Stimulated activated CD4-positive, alpha-beta T cell treated with anti-CD3 and anti-CD28 coated beads, Interleukin-15, amount 100 ng/mL, for 1 hour (primary cell): ENCODE measurements at places on chromosomes 11 and 22.

GRCh38 chr11:32935462-32936029 is 42.9 kb downstream of the QSER1 start:
- DNase-seq, result no peak

DNA sequence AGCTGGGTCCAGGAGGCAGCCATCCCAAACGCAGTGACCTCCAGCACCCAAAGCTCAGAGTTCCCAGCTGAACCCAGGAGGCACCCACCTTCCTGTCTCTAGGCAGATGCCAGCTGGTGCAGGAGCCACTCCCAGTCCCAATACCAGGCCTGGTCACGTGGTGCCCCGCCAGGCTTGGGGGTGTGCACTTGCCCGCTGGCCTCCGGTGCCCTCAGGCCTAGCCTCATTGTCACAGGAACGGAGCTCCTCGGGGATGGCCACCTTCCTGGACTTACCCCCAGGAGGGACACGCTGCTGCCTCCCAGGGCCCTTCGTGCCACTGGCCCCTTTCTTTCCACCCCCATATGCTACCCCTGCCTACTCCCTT is 4.6 kb downstream of the BID start:
- no peak for DNase-seq

DNA sequence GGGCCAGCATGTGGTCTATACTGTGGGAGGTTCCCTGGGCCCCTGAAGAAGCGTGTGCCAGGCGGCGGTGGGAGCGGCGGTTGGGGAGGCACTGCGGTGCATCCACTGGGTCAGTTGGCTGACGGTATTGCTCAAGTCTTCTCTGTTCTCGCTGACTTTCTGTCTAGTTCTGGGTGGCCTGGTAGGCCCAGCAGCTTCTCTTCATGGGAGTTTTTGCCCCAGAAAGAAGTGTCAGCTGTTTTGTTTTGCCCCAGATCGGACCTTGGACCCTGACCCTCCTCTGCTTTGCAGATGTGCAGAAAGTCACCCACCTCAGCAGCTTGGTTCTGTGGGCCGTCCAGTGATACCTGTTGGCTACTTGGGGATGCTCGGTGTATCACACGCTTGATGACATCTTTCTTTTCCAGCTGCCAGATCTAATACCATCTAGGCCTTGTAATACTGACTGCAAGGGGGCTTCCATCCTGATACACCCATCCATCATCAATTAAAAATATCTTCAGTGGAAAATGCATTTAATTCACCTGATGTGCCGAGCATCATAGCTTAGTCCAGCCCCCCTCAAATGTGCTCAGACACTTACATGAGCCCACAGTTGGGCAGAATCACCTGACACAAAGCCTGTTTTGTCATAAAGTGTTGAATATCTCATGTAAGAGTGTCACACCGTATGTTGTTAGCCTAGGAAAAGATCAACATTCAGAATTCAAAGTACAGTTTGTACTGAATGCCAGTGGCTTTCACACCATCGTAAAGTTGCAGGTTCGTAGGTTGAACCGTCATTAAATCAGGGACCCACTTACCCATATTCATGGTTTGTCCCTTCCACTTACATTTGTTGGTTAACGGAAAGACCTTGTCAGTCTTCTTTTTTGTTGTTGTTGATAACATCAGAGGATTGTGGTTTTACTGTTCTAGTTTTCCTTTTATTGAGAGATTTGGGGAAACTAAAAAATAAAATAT is 13.9 kb downstream of the ZBED4 start:
- DNase-seq, result no peak

DNA sequence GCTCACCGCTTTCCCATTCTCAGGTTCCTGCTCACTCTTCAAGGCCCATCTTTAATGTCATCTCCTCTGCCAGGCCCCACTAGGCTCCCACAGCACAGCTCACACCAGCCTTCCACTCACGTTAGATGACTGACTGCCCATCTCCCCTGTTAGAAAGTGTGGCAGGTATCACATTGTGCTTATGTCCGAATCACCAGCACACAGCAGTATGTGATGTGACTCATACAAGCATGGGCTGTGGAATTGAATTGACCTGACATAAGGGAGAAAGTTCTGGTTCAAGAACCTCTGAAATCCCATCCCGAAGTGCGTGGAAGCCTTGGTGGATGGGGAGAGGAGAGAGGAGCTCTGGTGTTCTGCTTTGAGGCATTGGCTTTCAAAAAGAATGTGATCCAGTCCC is 6.5 kb downstream of the VSTM5 start:
- DNase-seq, result no peak

DNA sequence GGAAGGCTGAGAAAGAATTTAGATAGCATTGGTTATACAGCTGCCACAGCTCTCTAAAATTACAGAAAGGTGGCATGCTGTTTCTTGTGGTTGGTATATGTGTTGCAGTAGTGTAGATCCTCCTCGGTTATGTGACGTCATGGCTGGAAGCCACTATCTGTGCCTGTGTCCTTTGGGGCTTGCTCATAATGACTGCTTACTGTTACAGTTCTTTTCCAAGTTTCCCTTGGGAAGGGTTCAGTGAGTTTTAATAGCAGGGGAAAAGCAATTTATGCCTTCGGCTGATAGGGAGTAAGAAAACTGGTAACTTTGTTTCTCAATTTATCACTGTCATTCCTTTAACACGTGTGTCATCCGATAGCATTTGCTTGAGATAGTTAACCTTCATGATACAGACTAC is 47.2 kb downstream of the POLD3 start:
- no peak for DNase-seq
